Stomach (tissue), 19 donors: ENCODE measurements at places on chromosomes 6 and 20. TPM values are rescaled to one million over a fixed set of nuclear protein-coding genes. Genes with fewer than 3 reads are reported as not detected.

Gene ASIP
- not detected for total RNA-seq

- DNase-seq = no peak
Measured at GRCh38 chr6:30683183-30683979, 3.1 kb downstream of the PPP1R18 start.

Gene PKHD1
- total RNA-seq = 3.5 TPM

- no peak for DNase-seq
Measured at GRCh38 chr6:20542927-20543602, 8.8 kb downstream of the CDKAL1 start.

GRCh38 chr6:14397518-14397901, 279.9 kb downstream of the CD83 start:
- no peak for DNase-seq
